Activated CD4-positive, alpha-beta T cell treated with anti-CD3 and anti-CD28 coated beads, Interleukin-2, amount 50 U/mL, for 1 hour (primary cell): ENCODE measurements at places on chromosomes 11 and 22.

DNA sequence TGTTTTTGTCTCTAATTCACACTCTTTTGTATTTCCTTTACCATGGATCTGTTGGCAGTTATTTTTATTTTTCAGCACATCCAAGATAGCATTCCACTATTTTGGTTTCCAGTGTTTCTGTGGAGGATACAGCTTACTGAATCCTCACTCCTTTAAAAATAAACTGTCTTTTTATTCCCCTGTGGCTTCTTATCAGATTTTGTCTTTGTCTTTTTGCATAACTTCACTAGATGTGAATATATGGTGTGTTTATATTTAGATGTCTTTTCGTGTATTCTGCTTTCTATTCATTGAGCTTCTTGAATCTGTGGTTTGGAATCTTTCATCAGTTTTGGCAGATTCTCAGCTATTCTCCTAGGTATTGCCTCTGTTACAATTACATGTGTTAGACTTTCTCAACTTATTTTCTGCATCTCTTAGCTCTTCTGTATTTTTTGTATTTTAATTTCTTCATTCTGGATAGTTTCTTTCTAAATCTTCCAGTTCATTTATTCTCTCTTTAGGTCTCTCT, 7.4 kb upstream of the ATXN10 start:
- DNase-seq: no peak

- DNase-seq: no peak
Measured at GRCh38 chr11:61763930-61764605, 11.6 kb downstream of the MYRF start.

- peak; percentile 29 for DNase-seq
Measured at GRCh38 chr22:28883917-28884746, 760 bp downstream of the ZNRF3 start.

DNA sequence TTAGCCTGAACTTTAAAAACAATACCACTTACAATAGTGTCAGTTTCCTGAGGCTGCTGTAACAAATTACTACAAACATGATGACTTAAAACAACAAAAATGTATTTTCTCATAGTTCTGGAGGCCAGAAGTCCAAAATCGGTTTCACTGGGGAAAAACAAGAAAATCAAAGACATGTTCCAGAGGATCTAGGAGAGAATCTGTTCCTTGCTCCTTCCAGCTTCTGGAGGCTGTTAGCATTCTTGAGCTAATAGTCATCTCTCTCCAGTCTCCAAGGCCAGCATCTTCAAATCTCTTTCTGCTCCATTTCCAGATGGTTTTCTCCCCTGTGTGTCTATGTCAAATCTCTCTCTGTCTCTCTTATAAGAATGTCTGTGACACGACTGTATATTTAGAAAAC, 67.6 kb upstream of the TEAD1 start:
- DNase-seq: no peak

- no peak for DNase-seq
Measured at GRCh38 chr22:50625131-50625567, 2.8 kb downstream of the ARSA start.

DNA sequence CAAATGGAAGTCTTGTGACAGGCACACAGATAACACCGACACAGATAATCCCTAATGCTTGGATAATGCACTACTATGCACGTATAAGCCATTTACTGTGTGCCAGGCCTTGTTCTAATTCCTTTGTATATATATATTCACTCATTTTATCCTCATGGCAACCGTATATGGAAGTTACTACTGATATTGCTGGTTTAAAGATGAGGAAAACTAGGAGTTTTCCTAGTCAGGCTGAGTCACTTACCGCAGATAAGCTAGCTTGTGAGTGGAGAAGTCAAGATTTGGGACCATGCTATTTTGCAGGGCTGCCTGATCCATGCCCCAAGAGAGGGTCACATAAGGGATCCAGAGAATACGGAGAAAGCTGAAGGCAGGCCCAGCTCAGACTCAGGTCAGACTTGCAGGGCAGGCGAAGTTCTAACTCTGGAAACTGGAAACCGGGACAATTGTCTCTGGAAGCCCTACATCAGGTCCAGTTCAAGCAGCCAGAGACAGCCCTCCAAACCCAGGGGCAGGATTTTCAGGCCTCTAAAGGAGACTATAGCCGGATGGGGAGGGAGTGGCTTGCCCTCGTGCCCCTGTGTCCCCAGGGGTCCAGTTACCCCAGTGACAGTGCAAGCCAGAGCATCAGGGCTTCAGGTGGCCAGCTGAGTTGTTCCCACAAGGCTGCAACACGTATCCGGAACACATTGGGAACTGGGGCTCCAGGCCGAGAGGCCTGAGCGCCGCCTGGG, 534.8 kb downstream of the INSC start:
- no peak for DNase-seq
